ENCODE measurements at places on chromosomes 13 and 19. TPM values are rescaled to one million over a fixed set of nuclear protein-coding genes. Genes with fewer than 3 reads are reported as not detected.

- no peak for DNase-seq
Observed at GRCh38 chr19:33207903-33208302, 13.8 kb downstream of the LRP3 start.

- no peak for DNase-seq
Observed at GRCh38 chr13:99905224-99905623, 66.3 kb downstream of the ZIC5 start.

GRCh38 chr19:56720281-56720680, 48.7 kb upstream of the ZNF835 start:
- DNase-seq: peak; percentile 48

GRCh38 chr13:105518086-105518485, 1017.4 kb downstream of the EFNB2 start:
- peak; percentile 30 for DNase-seq

Gene TIMM13
- total RNA-seq: 39.9 TPM

GRCh38 chr19:18161636-18162002, 8.7 kb downstream of the PIK3R2 start:
- no peak for DNase-seq

- peak; percentile 78 for DNase-seq
Observed at GRCh38 chr19:51784922-51785690, 9.9 kb upstream of the FPR3 start.

Gene MYO1F
- total RNA-seq: 0.17 TPM

Gene LENG8
- 4.6 TPM for total RNA-seq

- DNase-seq: no peak
Observed at GRCh38 chr19:7904074-7905020, 670 bp downstream of the MAP2K7 start.

DNA sequence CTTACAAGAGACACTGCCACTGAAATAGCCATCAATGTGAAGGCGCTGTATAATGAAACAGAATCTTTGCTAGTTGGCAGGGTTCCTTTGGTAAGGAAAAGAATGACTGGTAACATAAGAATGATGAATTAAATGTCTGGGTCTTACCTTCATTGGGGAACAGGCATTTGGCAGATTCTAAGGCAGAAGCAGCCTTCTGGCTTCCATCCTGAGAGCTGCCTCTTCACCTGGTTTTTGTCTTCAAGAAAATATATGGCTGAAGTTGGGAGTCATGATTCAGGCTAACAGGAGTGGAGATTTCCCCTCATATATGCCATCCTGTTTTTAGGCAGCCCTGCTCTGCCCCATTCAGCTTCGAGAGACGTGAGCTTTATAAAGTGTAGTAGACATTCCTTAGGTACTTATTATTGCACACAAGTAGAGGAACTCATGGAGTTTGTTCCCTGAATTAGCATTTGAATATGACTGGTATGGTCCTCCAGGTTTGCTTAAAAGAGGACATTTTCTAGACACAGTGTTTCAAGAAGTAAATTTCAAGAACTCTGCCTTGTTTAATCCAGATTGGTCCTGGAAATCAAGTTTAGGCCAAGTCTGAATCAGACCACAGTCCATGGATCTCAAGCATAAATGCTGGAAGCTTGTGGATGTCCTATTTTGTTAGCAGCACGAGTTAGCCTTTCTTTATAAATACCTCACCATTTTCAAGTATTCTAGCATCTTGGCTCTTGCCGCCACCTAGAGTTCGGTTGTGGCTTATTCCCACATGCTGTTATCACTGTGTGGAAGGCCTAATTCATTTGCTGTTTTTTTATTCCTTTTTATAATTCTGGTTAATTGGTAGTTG, 56.2 kb upstream of the AKAP11 start:
- peak; percentile 22 for DNase-seq

DNA sequence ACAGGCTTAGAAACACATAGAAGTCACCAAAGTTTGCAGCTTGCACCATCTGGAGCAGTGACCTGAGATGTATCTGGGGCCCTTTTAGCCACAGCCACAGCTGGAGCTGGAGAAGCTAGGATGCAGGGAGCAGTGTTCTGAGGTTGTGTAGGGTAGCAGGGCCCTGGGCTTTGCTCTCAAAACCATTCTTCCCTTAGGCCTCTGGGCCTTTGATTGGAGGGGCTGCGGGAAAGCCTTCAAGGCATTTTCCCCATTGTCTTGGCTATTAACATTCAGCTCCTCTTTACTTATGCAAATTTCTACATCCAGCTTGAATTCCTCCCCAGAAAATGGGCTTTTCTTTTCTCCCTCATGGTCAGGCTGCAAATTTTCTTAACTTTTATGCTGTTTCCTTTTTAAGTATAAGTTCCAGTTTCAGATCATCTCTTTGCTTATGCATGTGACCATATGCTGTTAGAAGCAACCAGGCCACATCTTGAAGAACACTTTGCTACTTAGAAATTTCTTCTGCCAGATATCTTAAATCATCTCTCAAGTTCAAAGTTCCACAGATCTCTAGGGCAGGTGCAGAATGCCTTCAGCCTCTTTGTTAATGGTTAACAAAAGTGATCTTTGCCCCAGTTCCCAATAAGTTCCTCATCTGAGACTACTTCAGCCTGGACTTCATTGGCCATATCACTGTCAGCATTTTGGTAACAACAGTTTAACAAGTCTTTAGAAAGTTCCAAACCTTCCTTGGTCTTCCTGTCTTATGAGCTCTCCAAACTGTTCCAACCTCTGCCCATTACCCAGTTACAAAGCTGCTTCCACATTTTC, 48.5 kb downstream of the NBEA start:
- no peak for DNase-seq

GRCh38 chr13:38871275-38871674, 119.4 kb downstream of the STOML3 start:
- no peak for DNase-seq

GRCh38 chr13:105678072-105678471, 857.4 kb downstream of the EFNB2 start:
- DNase-seq: no peak

GRCh38 chr13:100182900-100183490, 94.1 kb downstream of the PCCA start:
- no peak for DNase-seq
